Lung (tissue), 17 donors: ENCODE measurements at places on chromosomes 4 and X. TPM values are rescaled to one million over a fixed set of nuclear protein-coding genes. Genes with fewer than 3 reads are reported as not detected.

DNA sequence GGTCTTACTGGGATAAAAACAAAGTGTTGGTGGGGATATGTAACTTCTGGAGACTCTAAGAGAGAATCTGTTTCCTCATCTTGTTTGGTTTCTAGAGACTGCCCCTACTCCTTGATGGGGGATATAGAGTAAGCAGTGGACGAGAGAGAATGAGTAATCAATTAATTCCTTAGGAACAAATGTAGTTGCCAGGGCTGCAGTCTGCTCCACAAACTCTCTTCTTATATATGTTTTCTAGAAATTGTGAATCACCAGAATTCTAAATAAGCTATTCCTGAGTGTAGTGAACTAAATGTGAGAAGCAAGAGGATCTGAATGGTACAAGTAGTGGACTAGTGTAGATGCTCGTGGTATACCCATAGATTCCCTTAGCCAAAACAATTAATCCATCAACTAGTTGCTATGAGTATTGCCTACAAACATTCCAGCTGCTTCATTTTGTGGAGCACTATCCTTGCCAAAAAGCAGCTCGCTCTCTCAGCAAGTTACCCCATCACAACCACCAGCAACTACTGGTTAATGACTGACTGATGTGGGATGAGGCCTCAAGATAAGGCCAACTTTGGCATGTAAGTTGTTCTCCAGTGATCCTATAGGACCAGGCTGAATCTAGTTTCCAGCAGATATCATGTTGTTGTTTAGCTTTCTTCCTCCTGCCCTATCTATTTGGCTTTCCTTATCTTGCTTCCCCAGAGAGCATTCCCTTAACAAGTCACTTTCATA is 273.0 kb downstream of the SLC7A11 start:
- H3K27me3 ChIP-seq: no peaks in the 10 kb centered on the region
- H3K4me3 ChIP-seq: no peak overlapping the region
- H3K4me1 ChIP-seq: no peaks in the 10 kb centered on the region
- peak; percentile 56 for DNase-seq
- no peak overlapping the region for H3K27ac ChIP-seq
- H3K36me3 ChIP-seq: no peaks in the 10 kb centered on the region

DNA sequence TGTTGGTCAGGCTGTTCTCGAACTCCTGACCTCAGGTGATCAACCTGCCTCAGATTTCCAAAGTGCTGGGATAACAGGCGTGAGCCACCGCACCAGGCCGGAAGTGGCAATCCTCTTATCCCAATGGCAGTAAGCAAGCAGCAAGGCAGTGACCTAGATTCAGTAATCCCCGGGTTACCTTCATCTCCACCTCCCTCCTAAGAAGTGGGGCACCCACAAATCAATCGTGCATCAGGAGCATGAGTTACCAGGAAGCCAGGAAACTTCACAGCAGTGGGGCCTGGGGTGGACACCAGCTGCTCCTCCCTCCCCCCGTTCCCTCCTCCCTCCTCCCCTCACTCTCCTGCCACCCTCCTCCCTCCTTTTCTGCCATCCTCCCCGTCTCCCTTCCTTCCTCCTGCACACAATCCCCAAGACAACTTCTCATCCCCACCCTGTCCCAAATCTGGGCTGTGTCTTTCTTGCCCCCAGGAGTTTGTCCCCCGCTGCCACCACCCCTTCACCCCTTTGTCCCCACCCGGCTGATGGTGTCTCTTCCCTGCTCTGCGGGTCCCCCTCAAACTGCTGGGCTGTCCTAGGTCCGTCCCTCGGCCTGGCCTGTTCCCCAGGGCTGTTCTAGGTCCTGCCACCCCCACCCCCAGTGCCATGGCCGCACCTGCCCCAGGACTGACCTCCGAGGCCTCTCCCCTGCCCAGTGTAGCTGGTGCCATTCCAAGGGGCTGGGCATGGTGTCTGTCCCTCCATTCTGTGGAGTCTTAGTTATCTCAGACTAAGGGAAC is 2.2 kb downstream of the PDE6B start:
- no peak overlapping the region for H3K4me3 ChIP-seq
- H3K4me1 ChIP-seq: no peaks in the 10 kb centered on the region
- H3K36me3 ChIP-seq: no peaks in the 10 kb centered on the region
- DNase-seq: no peak
- H3K27ac ChIP-seq: no peak overlapping the region

GRCh38 chr4:1984406-1985191 is 24.2 kb downstream of the NELFA start:
- H3K27me3 ChIP-seq: no peaks in the 10 kb centered on the region
- H3K36me3 ChIP-seq: peaks cover 11% of the 10 kb centered on the region
- no peak for DNase-seq
- peaks cover 3% of the 10 kb centered on the region for H3K4me1 ChIP-seq
- H3K27ac ChIP-seq: no peak overlapping the region
- no peak overlapping the region for H3K4me3 ChIP-seq

GRCh38 chr4:186161138-186161537 is 30.2 kb upstream of the CYP4V2 start:
- H3K27me3 ChIP-seq: no peaks in the 10 kb centered on the region
- H3K4me3 ChIP-seq: no peak overlapping the region
- H3K36me3 ChIP-seq: peaks cover 39% of the 10 kb centered on the region
- no peak for DNase-seq

GRCh38 chr4:155007660-155008176 is 200.7 kb upstream of the NPY2R start:
- no peaks in the 10 kb centered on the region for H3K36me3 ChIP-seq
- no peak overlapping the region for H3K4me3 ChIP-seq
- DNase-seq: no peak
- H3K27me3 ChIP-seq: no peaks in the 10 kb centered on the region
- H3K27ac ChIP-seq: no peak overlapping the region

- no peak for DNase-seq
- no peak overlapping the region for H3K4me3 ChIP-seq
- no peaks in the 10 kb centered on the region for H3K36me3 ChIP-seq
- H3K27me3 ChIP-seq: no peaks in the 10 kb centered on the region
These were observed 39.3 kb downstream of the NUDT6 start for GRCh38 chr4:122882857-122883735.

DNA sequence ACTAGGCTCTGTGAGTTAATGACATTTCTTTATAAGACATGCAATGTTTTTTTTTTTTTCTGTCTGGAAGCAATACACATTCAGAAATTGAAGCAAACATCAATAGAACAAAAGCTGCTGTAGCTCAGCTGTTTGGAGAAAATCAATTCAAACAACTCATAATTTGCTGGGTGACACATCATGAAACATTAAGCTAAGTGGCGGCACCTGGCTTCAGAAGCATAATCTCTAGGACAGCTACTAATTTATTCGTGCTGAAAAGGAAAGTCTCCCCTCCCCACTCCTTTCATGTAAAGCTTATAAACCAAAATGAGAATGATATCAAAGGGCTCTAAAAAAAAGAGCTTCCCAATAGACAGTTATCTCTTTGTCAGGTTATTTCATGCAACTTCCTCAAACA is 73.9 kb downstream of the LUZP4 start:
- H3K36me3 ChIP-seq: no peaks in the 10 kb centered on the region
- no peak overlapping the region for H3K4me3 ChIP-seq
- H3K27me3 ChIP-seq: no peaks in the 10 kb centered on the region
- no peaks in the 10 kb centered on the region for H3K4me1 ChIP-seq
- no peak for DNase-seq

GRCh38 chrX:108439426-108439942 is at the start of gene COL4A5:
TSS of gene COL4A5 (plus strand) at chrX:108439838. CDS start at chrX:108440126, 288 bp downstream.
- no peak within 1 kb of the TSS for H3K27ac ChIP-seq
- no peaks in the 10 kb centered on the region for H3K4me1 ChIP-seq
- DNase-seq: peak; percentile 83
- H3K36me3 ChIP-seq: no peaks in the 10 kb centered on the region
- H3K27me3 ChIP-seq: no peaks in the 10 kb centered on the region

DNA sequence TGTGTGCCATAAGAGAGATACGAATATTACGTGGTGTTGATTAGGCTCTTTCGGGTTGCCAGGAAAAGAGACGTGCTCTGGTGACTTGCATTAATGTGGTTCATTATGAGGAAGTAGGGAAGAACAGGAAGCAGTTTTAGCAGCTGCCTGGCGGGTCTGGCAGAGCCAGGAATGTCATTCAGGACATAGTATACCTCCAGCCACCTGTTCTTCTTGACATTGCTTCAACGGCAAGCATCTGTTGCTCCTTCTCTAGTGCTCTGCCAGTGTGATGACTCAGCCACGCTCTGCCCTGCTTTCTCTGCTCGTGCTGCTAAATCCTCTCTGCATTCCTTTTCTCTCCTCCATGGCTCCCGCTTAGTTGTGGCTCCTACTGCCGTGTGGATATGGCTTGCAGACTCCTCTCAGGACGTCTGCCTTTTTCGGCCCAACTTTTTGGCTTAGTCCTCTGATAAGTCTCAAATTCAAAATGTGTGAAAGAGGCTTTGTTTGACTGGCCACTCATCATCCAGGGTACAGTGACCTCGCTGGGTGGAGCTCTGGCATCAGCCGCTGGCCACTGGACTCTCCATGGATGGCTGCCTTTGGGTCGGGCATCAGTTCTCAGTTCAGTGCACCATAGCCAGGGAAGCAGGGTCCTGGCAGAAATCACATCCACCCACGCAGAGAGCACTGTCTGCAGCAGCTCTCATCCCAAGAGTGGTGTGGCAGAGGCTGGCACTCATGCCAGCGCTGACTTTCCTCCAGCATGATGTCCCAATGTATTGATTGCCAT is 89.3 kb upstream of the KLF3 start:
- no peak overlapping the region for H3K27ac ChIP-seq
- no peaks in the 10 kb centered on the region for H3K36me3 ChIP-seq
- no peaks in the 10 kb centered on the region for H3K4me1 ChIP-seq
- H3K4me3 ChIP-seq: no peak overlapping the region

DNA sequence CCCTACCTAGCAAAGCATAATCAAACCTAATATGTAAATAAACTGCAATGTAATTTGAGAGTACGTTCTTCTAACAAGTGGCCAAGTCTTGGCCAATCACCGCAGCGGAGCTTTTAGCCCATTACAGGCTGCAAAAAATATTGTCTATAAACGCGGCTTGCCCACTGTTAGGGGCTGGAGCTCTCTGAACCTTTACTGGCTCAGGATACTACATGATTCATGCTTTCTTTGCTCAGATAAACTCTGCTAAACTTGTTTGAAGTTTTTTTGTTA is 990 bp upstream of the HADH start:
- peak overlapping the region; percentile 88 for H3K27ac ChIP-seq
- H3K36me3 ChIP-seq: peaks cover 3% of the 10 kb centered on the region
- no peak overlapping the region for H3K4me3 ChIP-seq
- H3K27me3 ChIP-seq: no peaks in the 10 kb centered on the region
- peaks cover 2% of the 10 kb centered on the region for H3K4me1 ChIP-seq

GRCh38 chrX:120271218-120271617 is 20.6 kb downstream of the ZBTB33 start:
- no peak for DNase-seq
- no peaks in the 10 kb centered on the region for H3K4me1 ChIP-seq

- no peaks in the 10 kb centered on the region for H3K4me1 ChIP-seq
- no peak for DNase-seq
- no peak overlapping the region for H3K4me3 ChIP-seq
These were observed 880.2 kb downstream of the RAPGEF2 start for GRCh38 chr4:159983082-159983481.

DNA sequence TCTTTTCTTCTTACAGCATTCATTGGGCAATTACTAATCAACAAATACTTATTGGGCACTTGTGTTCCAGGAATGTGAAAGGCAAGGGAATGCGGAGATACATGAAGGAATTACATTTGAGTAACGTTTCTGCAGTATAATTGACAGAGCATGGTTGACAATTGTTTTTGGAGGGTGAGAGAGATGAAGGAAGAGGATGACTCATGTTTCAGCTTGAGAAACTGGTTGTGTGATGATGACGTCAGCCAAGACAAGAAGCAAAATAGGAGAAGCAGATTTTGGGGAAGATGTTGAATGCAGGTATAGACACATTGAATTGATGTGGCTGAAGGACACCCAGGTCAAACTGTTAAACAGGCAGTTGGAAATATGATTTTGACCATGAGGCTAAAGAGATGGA is 8.0 kb upstream of the CPEB2 start:
- no peaks in the 10 kb centered on the region for H3K27me3 ChIP-seq
- H3K4me1 ChIP-seq: no peaks in the 10 kb centered on the region
- no peaks in the 10 kb centered on the region for H3K36me3 ChIP-seq
- no peak for DNase-seq
- no peak overlapping the region for H3K4me3 ChIP-seq
- no peak overlapping the region for H3K27ac ChIP-seq

DNA sequence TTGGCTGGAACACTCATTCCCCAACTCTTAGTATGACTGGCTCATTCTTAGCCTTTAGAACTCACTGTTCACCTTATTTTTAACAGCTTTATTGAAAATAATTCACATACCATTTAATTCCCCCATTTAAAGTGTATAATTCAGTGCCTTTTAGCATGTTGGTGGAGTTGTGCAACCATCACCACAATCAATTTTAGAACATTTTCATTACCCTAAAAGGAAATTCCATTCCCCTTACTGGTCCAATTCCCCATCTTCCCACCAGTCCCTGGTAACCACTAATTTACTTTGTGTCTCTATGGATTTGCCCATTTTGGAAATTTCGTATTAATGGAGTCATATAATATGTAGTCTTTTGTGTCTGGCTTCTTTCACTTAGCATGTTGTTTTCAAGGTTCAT is 19.7 kb downstream of the NHSL2 start:
- peaks cover 6% of the 10 kb centered on the region for H3K27me3 ChIP-seq
- no peak for DNase-seq
- no peaks in the 10 kb centered on the region for H3K36me3 ChIP-seq
- H3K27ac ChIP-seq: no peak overlapping the region

DNA sequence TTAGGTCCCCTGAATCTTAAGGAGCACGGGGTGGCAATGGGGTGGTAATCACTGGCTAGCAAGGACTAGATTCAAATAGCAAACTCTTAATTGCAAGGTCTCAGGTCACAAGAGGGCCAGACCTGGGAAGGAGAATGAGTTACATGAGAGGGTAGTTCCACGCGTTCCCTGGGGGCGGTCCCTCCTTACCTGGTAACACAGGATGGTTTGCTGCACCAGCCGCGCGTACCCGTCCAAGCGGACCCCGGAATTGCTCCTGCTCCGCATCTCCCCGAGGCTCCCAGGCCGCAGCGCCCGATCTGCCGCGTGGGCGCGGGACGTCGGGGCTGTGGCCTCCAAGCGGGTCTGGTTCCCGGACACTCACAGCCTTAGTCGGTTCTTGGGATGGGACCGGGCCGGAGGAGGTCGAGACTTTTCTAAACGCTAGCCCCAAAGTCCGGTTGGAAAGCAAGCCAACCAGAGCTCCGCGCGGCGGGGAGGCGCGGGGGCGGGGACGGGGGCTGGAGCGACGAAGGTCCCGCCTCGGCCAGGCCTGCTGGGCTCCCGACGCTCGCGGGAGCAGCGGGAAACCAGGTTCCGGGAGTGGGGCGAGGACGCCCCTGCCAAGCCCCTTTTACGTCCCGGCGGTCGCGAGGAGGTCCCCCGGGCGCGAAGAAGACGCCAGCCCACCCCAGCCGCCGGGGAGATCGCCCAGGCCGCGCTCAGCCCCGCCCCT is at the start of gene PHKA2:
TSS of gene PHKA2 (minus strand) at position 449 of the 715 bp plus-strand sequence. CDS start at position 267, 182 bp downstream.
- DNase-seq: peak; percentile 79
- peaks cover 8% of the 10 kb centered on the region for H3K27me3 ChIP-seq
- no peaks in the 10 kb centered on the region for H3K36me3 ChIP-seq
- no peaks in the 10 kb centered on the region for H3K4me1 ChIP-seq
- H3K27ac ChIP-seq: peak within 1 kb of the TSS; percentile 90
- H3K4me3 ChIP-seq: peak within 1 kb of the TSS; percentile 51

GRCh38 chrX:8741981-8742380 is 10.0 kb upstream of the ANOS1 start:
- no peak for DNase-seq
- H3K4me1 ChIP-seq: no peaks in the 10 kb centered on the region
- no peak overlapping the region for H3K4me3 ChIP-seq

Gene CRMP1
- total RNA-seq: 2.1 TPM

Gene RBM46
- total RNA-seq: not detected

Gene HMX1
- not detected for total RNA-seq

Gene ZNF732
- not detected for total RNA-seq

Gene IDUA
- 66.5 TPM for total RNA-seq

Gene FAM47A
- total RNA-seq: not detected

Gene OPHN1
- total RNA-seq: 11.3 TPM

Gene RAB39B
- 0.63 TPM for total RNA-seq

Gene TADA2B
- total RNA-seq: 19.1 TPM

Gene SORCS2
- total RNA-seq: 2.7 TPM
